ENCODE measurements at places on chromosomes 5 and 9. TPM values are rescaled to one million over a fixed set of nuclear protein-coding genes. Genes with fewer than 3 reads are reported as not detected.

EXOSC2 gene
- 36.9 TPM for total RNA-seq

FBP2 gene
- not detected for total RNA-seq

LRRC14B gene
- not detected for total RNA-seq

ZNF366 gene
- not detected for total RNA-seq

IFNA13 gene
- not detected for total RNA-seq

TCF7 gene
- total RNA-seq, result 3.5 TPM

COX7C gene
- total RNA-seq, result 356 TPM

CDC20B gene
- total RNA-seq, result 0.10 TPM

CDC37L1 gene
- total RNA-seq, result 15.9 TPM

UBLCP1 gene
- total RNA-seq, result 35.5 TPM

IL13 gene
- not detected for total RNA-seq

CACNA1B gene
- total RNA-seq, result not detected

All from HFFc6 (cell line).